ENCODE measurements at places on chromosomes 4 and X.

- DNase-seq, result peak; percentile 36
Observed at GRCh38 chrX:136065044-136065671, 79.9 kb downstream of the SLC9A6 start.

- no peak for DNase-seq
Observed at GRCh38 chrX:49247346-49247745, 12.1 kb downstream of the CCDC22 start.

DNA sequence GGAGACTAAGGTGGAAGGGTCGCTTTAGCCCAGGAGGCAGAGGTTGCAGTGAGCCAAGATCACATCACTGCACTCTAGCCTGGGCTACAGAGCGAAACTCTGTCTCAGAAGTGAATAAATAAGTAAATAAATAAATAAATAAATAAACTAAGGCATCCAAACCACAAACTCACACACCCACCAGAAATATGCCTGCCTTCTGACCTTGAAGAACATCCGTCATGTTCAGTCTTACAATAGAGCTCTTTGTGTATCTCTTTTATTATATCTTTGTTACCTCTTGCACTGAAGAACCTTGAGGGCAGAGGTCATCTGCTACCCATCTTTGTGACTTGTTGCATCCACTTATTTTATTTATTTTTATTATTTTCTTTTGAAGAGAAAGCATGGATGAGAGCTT, 71.6 kb downstream of the PRRG1 start:
- DNase-seq, result no peak

GRCh38 chrX:21678048-21678612, 20.0 kb upstream of the KLHL34 start:
- no peak for DNase-seq

- DNase-seq, result no peak
Observed at GRCh38 chrX:7889135-7889534, 38.1 kb downstream of the PNPLA4 start.

- DNase-seq, result no peak
Observed at GRCh38 chr4:73853246-73853704, at the start of gene PF4V1. Gene PF4V1 (plus strand): TSS chr4:73853296. CDS start chr4:73853363, 67 bp downstream.

DNA sequence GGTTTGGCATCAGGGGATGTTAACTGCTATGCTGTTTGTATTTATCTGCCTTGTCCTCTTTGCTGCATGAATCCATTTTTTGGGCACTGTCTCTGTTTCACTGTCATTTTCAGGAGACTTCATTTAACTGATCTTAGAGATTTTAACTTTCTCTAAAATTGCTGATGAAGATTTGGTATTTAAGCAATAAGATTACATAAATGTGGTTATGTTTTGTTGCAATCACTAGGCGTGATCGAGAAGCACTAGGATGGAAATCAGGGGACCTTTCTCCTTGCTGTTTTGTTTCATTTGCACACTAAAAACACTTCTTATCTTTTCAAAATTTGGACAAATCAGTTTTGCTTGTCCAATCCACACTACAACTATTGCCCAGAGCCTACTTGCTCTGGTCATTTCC, 15.4 kb downstream of the CXCL2 start:
- DNase-seq, result no peak

DNA sequence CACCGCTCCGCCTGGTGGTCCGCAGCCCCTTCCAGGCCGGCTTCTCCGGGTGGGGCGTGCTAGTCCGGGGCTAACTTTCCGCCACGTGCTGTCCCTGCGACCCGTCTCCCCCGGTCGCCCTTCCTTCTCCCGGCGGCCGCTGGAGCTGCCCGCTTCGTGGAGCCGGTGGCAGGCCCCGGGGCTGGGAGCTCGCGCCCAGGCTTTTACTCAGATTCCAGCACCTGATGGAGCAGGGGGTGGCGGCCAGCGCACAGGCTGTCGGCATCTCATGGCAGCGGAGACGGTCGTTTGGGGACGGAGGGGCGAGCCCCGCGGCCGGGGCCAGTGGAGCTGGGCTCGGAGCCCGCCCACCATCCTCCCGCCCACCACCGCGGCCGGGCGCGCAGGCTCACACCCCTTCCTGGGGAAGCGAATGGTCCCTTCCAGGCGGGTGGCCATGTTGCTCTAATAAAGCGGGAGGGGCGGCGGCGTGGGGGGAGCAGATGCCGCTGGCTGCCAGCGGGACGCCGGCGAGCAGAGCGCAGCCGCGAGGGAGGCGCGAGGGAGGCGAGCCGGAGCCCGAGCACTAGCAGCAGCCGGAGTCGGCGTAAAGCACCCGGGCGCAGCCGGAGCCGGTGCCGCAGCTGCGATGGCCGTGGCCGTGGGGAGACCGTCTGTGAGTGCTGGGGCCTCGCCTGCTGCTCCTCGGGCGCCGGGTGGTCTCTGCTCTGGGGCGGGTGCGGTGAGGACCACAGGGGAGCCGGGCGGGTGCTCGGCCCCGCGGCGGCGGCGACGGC, at the start of gene SEPTIN11:
TSS of gene SEPTIN11 (plus strand) at position 477 of the 776 bp plus-strand sequence. CDS start at position 629, 152 bp downstream.
- DNase-seq, result peak; percentile 69

DNA sequence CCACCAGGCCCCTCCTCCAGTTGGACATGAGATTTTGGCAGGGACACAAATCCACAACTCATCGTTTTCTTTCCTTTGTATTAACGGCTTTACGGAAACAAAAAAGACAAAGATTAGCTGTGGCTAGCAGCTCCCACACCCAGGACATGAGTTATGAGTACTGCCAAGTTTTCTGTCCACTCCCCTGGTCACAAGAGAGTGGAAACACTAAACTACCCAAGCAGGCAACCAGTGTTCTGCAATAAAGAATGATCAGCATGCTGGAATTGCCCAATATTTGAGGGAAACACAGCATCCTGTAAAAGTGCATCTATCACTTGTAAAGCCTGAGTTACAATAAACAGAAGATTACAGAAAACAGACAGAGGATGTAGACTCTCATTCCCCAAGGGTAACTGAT, 358.4 kb downstream of the NLGN4X start:
- DNase-seq, result no peak

- no peak for DNase-seq
Observed at GRCh38 chr4:9608300-9608699, 164.1 kb downstream of the DEFB131A start.

- no peak for DNase-seq
Observed at GRCh38 chr4:110798687-110799086, 175.8 kb upstream of the PITX2 start.

DNA sequence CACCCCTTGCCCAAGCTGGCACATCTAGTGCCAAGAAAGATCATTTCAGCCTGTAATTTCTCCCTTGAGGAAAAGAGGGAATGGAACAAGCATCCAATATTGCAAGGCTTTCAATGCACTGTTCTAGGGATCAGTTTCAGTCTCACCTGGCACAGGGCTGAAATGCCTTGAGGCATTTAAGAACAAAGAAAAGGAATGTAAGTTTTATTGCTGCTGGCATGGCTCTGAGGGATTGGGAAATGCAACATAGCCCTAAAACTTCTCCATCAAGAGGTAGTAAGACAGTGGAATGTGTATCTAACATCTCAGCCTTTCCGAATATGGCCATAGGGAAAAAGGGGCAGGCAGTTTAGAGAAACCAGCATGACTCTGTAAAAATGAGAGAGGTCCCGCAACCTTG, 732.6 kb upstream of the LCORL start:
- no peak for DNase-seq

DNA sequence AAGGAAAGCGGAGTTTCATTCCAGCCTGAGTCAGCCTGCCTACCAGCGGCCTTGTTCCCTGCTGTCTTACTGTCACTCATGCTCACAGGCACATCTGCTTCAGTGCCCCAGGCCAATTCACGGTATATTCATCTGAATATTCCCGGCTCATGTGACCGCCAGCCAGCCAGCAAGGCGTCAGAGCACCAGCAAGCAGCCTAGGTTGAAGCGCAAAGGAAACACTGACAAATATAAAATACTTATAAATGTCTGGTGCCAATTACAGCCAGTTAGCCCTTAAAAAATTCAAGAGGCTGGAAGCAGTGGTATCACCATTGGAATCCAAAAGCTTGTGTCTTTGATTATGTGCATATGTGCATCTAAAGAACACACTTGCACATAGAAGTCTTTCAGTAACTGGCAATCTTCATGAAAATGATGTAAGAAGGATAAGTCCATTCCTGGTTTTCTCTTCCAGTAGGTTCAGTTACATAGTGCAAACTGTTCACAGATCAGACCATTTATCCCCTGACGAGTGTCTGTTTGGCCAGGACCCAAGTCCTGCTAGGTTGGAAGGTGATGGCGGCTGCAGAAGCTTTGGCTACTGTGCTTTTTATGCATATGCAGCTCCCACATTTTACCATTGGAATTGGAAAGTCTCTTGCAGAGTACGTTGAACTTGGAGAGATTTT, 61.3 kb downstream of the LUZP4 start:
- DNase-seq, result no peak

DNA sequence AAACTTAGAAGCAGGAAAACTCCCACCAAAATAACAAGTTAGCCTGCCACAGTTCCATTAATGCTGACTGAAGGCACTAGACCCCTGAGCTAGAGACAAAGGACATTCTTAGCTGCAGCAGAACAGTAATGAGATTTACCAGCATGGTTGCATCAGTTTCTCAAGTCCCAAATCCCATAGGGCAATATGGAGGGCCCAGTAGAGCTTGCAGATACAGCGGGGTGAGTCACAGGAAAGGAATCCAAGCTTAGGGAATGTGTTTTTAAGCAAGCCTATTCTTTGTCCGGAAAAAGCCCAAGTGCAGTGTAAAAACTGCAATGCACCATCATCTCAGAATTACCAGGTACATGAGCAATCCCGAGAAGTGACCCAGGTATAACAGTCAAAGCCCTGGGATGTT, 51.3 kb upstream of the EXOC1L start:
- peak; percentile 89 for DNase-seq

DNA sequence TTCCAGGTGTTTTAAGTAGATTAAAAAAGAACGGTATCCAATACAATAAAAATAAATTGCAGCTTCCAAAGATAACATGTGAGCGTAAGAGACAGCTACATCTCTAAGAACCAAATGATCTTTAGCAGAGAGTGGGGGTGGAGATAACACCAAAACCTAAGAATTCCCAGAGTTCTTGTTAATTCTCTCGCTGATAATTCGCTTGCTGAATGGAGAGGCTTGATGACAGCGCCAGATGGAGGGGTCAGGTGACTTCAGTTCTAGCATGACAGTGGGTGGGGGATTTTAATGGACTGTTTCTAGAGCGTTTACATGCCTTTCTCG, 2.3 kb downstream of the CLCN4 start:
- DNase-seq, result no peak

- no peak for DNase-seq
Observed at GRCh38 chr4:150855981-150856510, 159.0 kb downstream of the LRBA start.

- no peak for DNase-seq
Observed at GRCh38 chrX:119694601-119695534, 1.9 kb upstream of the SEPTIN6 start.

GRCh38 chr4:141311246-141312204, 90.8 kb downstream of the ZNF330 start:
- DNase-seq, result no peak

DNA sequence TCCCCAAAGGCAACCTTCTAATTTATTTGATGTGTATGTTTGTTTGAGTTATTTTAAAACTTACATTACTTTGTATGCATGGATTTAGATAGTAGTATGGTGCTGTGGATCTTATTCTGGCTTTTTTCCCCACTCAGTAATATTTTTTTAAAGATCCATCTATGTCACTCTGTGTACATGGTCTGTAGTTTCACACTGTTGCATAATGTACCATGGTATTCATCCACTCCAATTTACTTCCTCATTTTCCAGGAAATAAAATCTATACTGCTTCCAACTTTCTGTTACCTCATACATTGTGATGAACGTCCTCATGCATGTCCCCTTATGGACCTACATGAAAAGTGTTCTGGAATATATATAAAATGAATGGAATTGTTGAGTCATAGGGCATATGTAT, 17.6 kb downstream of the ARMCX2 start:
- no peak for DNase-seq

DNA sequence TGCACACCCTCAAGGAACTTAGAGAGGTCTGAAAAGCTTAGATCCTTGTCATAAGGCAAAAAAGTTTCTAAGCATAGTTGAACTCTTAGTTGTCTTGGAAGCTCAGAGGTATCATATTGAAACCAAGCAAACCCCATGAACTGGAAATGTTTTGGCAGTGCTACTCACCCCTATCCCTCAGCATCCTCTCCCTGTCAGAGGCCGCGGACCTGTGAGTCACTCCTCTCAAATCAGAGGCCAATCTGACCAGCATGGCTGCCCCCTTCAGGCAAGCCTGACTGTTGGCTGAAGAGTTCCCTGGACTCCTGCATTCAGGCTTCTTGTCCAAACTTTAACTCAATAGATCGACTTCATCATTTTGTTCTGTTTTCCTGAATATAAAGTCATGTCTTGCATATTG, 69.4 kb downstream of the KCNIP4 start:
- DNase-seq, result no peak

DNA sequence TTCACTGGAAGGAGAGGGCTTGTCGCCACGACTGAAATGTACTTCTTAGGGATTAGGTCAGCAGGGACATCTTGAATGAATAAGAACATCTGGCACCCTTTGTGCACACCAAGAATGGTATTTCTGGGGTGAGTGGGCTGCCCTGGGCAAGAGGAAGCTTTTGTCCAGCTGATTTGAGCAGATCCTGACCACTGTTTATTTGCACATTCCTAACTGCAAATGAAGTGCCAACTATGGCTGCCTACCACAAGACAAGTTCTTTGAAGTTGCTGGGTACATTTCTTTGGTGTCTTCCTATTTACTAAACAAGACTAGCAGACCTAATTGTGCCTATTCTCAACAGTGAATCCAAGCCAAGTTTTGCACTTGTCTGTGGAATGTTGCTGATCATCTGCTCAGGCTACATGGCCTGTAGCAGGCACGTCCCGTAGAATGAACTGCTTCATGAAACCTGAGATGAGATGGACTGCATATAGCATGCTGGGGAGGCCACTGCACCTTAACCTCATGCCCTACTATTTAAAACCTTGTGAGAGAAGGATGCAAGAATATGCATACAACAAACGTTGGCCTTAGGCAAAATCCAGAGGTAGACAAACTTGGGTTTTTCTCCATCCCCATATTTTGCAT, 45.0 kb downstream of the PIR start:
- DNase-seq, result no peak

DNA sequence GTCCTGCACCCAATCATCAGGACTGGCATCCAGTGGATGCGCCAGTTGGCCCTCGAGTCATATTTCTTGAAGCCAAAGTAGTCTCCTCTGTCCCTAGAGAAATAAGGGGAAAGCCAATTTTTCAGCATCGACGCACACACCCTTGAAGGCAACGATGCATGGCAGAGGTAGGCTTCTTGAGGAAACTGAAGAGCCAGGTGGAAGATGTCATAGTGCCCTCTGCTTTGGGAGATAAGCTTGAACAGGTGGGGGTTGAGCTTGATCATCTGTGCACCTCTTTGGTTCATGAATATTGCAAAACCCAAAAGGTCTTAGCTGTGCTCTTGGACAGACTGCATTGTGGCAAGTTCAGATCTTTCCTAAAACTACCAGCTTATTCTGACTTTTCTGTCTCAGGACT, 34.6 kb upstream of the WDR1 start:
- no peak for DNase-seq
